ENCODE measurements at places on chromosomes 12 and 14.

DNA sequence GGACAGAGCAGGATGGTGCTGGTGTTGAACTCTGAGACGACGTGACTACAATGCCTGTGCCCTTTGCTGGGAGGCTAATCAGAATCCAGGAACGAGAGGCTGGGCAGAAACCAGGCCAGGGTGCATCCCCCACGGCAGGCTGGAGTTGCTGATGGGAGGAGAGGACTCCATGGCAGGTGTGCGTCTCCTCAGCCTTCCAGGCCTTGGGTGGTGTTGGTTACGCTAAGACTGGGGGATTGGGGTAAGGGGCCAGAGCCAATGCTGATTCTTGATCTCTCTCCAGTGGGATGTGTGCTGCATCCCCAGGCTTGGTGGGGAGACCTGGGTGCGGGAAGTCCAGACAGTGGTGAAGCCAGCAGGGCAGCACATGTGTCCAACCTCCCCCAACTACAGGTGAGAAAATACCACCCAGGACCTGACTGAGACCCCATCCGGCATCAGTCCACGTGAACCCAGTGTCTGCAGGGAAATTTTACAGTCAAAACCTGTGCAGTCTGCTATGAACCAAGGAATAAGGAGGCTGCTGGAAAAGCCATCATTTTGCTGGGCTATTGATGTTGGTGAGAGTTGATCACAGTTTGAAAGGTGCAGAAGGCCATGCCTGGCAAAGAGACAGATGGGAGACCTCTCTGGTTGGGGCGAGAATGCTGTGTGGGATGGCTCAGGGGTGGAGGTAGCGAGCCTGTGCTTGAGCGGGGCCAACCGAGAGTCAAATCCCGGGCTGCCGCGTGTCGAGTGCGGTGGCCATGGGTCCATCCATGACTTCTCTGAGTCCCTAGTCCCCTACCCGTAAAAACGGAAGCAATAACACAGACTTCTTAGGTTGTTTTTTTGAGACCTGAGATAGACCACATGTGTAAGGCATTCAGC is 89.8 kb downstream of the NTF3 start:
- no peak for DNase-seq

- DNase-seq = no peak
These were observed 16.5 kb downstream of the TTC8 start for GRCh38 chr14:88840926-88841325.

DNA sequence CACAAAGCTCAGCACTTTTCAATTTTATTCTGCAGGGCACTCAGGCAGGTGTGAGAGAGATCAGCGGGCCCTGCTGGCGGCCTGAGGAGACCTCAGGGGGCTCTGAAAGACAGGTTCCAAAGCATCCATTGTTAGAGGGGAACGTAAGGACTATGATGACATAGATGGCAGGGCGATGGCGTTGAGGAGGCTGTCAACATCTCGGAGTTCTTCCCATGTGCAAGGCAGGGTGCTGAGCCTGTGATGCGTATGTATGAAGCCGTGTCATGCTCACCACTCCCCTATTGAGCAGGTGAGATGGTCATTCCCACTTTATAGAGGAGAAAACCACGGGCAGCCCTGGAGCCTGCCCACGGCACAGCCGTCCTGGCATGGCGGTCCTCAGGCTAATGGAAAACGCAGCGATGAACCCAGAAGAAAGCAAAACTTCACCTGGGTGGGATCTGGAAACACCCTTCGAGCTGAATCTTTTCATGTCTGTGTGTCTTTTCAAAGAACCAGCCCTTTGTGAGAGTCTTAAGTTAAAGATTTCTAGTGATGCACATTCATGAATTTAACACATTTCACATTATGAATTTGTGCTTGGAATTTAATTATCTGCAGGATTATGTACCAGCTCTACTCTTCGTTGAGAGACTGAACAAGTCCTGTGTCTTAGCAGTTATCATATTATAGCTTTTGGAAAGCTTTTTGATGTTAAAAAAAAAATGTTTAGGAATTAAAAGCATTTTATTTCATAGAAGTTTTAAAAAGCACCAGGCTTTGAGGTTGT is 64.7 kb downstream of the RIMBP2 start:
- no peak for DNase-seq

GRCh38 chr14:92412912-92413311 is 89.9 kb downstream of the SLC24A4 start:
- no peak for DNase-seq

DNA sequence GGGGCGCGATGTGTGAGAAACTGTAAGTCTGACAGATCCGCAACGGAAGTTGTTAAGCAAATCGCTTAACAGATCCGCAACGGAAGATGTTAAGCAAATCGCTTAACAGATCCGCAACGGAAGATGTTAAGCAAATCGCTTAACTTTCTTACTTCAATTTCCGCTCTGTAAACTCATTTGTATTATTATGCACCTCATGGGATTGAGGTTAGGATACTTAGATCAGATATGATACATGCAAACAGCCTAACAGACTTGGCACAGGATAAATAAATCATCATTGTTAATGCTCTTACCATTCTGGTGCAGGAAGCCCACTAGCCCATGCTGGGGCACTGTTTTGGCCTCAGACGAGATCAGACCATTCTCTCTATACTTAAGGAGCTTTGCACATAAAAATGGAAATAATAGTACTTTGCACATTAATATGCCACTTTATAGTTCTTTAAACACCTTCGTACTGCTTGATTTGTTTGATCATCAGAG is 399 bp downstream of the NCAPD2 start:
- peak; percentile 25 for DNase-seq

DNA sequence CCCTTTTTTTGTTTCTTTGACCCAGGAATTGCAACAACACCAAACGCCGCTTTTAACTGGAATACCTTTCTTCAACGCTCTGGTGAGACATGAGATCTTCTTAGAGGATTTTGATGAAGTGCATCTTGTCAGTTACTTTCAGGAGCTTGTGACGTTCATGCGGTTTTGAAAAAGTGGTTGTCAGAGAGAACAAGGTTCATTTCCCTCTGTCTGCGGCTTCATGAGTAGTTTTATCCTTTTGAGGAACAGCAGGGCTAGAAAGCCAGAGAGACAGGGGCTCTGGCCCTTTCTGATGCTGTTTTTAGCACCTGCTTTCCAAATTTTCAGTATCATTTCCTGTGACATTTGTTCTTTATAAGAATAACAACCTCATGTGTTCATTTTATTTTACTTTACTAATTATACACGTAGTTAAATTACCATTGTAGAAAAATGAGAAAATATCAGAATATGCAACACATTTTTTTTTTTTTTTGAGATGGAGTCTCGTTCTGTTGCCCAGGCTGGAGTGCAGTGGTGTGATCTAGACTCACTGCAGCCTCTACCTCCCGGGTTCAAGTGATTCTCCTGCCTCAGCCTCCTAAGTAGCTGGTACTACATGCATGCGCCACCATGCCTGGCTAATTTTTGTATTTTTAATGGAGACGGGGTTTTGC is 61.8 kb downstream of the GLT1D1 start:
- peak; percentile 50 for DNase-seq

DNA sequence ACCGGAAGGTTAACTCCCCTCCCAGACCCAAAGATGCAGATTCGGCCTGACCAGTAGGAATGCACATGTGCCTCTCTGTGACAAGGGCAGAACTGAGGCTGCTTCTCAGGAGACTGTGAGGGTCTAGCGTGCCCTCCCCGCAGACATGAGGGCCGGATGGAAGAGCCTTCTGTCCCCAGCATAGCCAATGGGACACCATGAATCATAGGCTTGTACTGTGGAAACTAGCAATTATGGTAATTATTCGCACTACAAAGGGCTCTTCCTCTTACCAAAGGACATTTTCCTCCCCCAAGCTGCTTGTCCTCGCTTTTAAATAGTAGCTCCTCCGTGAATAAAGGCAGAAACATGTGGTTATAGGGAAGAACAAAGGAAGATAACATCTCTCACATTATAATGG is 6.2 kb downstream of the COA8 start:
- DNase-seq = no peak

DNA sequence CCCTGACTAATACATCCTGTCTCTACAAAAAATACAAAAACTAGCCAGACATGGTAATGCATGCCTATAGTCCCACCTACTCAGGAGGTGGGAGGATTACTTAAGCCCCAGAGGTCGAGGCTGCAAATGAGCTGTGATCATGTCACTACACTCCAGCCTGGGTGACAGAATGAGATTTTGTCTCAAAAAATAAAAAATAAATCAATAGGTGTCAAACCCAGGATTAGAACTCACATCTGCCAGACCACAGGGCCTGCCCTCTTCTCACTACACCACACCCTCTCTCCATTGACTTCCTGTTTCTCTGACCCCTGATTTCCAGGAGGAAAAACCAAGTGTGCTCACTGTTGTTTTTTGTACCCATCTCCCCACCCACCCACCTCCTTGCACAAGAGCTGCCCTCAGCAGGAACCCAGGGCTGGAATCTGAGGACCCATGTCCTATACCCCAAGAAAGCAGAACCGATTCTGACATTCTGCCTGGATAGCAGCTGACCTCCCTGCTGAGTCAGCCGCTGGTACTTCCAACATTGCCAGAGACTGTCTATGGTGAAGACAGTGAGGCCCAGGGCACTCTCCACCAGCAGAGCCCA is 6.2 kb downstream of the CMKLR1 start:
- DNase-seq = no peak

GRCh38 chr12:48994224-48995085 is 4.7 kb downstream of the DDN start:
- no peak for DNase-seq

- DNase-seq = no peak
These were observed 117.6 kb downstream of the SCARB1 start for GRCh38 chr12:124745891-124746570.

Measured in activated T-cell treated with anti-CD3 and anti-CD28 coated beads, Interleukin-2, amount 50 U/mL, for 48 hours (primary cell).